ENCODE measurements at places on chromosomes 1 and 21.

DNA sequence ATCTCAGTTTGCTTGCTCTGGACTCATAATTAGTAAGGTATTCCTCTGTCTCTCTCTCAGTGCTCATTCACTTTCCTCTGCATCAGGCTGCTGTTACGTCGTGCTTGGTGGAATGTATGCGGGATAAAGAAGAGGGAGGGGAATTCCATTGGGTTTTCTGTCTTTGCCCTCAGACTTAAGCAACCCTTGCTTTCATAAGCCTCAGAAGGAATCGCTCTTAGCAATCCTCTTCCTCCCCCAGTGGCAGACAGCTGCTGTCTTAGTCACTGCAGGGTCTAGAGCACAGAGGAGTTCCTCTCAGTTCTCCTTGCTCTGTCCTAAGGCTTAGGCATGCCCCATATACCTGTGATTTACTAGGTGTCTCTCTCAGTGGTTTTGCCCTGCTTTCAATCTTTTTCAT lies 19.1 kb upstream of the NTMT2 start:
- no peak for DNase-seq

DNA sequence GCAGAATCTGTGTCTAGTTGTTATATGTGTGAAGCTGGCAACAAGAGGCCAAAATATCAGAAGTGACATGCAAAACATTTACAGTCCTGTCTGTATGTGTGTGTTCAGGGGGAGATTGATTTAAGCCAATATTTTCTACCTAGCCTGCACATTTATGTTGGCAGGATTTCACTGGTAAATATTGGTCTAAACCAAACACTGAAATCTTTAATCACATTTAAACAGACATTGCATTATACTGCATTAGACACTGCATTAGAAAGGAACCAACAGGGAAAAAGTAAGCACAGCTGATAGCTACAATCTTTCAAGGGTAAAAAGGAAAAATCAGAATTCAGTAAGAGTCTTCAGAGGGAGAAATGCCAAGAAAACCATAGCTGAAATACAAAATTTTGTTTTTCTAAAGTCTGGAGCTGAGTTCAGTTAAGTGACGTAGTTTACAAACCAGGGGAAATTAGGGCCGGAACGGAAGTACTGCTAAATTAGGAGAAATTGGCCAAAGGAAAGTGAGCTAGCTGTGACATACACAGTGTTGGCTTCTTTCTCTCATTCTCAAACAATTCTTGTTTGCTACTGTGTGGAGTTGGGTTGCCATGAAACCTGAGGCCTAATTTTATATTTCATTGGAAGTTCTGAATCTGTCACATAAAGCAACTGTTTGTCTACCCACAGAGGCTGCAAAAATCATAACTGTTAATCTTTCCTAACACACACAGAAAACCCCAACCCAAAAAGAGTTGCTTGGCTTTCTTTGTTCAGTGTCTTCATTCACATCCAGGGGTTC lies 217.3 kb upstream of the SGIP1 start:
- no peak for DNase-seq

DNA sequence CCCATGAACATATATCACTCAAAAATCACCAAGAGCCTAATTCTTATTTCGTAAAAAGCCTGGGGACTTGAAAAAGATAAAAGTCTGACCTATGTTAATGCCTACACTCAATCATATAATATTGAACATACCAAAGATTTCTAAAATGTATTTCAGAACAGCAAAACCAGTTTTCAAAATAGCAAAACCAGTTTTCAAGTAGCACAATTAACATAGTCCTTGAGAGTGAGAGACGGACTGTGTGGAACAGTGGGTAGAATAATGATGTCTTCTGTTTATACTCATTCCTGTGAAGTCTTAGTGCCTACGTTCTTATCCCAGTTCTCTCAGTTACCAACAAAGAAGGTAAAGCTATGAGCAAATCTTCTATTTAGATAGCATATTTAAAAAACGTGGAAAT lies 22.3 kb upstream of the RGS2 start:
- no peak for DNase-seq

DNA sequence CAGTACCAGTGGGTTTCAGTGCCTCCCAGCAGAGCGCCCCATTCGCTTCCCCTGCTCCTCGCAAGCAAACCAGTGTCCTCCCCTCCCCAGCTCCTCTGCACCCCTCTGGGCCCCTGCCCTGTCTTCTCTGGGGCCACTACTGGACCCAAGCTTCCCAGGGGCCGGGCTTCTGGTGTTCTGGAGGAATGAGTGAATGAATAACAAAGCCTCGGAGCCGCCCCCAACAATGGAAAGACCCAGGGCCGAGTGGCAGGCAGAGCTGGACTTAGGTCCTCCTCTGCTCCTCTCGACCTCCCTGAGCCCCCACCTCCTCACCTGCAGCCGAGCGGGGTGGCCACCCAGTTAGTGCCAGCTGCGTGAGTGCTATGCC lies 37.6 kb downstream of the MATN1 start:
- no peak for DNase-seq

GRCh38 chr1:150234309-150234565 lies 1.7 kb downstream of the ANP32E start:
- DNase-seq: no peak

DNA sequence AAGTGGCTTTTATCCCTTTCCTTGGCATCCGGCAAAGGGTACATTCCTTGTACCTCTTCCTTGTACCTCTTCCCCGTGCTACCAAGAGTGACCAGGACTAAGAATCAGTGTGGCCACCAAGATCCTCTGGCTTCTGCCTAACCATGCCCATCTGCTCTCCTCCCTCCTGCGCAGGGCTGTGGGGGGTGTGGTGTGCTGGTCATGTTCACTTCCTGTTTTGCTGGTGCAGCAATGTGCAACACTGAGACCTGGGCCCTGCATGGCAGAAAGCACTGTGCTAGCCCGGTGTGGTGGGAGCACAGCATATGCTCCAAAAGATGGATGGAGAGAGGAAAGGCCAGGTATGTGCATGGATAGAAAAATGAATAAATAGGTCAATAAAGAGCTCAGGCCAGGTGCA lies 33.3 kb upstream of the TENT5C start:
- no peak for DNase-seq

- no peak for DNase-seq
Measured at GRCh38 chr1:41662765-41663437, 178.4 kb upstream of the EDN2 start.

DNA sequence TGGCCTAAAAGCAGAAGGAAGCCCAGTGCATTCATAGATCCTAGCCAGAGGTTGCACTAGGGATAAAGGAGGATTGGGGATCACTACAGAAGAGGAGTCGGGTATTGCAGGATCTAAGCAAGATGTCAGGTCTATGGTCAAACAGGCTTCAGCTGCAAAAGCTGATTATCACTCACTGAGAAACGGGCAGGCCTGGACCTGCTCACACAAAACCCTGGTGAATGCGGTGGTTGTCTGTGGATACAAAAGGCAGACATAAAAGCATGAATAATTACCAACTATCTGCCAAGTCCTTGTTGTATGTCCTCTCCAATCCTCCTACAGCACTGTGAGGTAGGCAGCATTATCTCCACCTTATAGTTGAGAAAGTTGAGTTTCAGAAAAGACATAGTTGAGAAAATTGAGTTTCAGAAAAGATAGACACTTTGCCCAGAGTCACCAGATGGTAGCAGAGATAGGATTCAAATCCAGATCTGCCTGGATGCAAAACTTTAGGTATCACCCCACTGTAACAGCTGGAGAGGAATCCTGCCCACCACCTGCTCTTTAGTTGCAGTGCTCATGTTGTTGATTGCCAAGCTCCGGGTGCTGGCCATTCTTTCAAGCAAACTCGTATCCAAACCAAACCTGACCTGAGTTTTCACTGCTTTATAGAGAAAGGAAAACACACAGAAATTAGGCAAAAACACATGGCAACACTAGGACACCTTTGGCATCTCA lies 49.6 kb upstream of the HOOK1 start:
- no peak for DNase-seq

- no peak for DNase-seq
Measured at GRCh38 chr1:183821889-183822611, 17.1 kb downstream of the RGL1 start.

DNA sequence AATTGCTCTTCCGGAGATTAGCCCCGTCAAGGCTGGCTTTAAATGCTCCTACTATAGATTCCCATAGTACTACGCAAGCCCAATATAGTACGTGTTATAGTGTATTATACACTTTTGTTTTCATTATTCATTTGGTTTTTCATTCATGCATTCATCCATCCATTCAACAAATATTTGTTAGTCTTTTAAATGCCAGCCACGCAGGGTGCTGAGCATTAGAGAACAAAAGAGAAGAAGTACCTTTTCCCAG lies 513 bp upstream of the RAB3GAP2 start:
- no peak for DNase-seq

All from stimulated activated CD4-positive, alpha-beta T cell treated with anti-CD3 and anti-CD28 coated beads, Interleukin-12 subunit alpha, Interleukin-12 subunit beta, amount 100 ng/mL, for 24 hours (primary cell).